ENCODE measurements at places on chromosomes 5 and 9.

DNA sequence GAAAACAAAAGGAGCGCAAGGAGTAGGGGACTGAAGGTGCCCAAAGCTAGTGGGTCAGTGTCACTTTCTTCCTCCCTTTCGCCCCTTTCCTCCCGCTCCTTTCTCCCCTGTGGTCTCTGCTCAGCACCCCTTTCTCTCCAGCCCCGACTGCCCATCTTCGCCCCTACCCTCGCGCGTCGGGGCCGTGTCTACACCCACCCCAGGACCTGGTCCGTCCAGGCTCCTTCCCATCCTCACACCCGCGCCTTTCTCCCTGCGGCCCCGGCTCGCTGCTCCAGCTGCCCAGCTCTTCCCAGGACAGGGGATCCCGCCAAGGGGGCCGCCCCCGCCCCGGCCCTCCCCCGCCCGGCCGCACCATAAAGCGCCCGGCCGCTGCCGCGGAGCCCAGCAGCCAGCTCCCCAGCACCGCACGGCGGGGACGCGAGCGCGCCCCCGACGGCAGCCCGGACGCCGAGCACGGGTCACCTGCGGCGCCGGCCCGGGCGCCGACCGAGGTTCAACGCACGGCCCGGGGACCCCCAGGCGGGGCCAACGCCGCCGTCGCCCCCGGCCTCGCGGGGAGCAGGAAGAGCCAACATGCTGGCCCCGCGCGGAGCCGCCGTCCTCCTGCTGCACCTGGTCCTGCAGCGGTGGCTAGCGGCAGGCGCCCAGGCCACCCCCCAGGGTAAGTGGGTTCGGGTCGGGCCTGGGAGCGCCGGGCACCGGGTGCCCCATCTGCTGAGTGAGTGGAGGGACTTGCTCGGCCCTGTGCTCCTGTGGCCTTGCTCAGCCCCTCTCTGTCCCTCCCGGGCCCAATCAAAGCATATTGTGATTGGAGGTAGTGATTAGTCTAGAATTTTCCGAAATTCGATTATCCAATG is at the start of gene THBS4:
THBS4 (plus strand) TSS at position 387 of the 860 bp plus-strand sequence; CDS start at position 577, 190 bp downstream.
- no peak for DNase-seq

GRCh38 chr5:15797116-15797515 is 297.1 kb downstream of the FBXL7 start:
- no peak for DNase-seq

DNA sequence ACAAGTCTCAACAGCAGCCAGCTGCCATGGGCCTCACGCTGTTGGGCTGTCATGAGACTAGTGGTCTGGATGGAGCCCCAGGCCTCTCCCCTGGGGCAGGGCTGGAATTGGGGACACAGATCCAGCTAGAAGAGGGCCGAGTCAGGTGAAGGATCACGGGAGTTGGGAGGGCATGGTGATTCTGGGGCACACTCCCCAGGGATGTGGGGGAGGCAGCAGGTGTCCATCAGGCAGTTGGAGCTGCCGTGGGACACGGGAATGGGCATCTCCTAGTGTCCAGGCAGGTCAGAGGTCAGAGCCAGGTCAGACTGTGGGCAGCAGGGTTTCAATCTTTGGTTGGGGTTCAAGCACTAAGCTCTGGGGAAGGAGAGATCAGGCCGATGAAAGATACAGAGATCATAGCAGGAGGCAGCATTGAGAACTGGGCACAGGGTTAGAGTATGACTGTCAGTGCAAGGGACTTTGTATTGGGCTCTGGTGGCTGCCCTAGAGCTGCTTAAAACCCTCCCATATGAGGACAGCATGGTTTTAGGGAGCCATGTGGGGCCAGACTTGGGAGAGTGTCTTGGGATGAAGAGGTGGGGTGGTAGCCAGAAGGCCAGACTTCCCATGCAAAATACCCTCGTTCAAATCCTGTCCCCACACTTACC is 59.2 kb downstream of the ARHGEF37 start:
- DNase-seq, result no peak

DNA sequence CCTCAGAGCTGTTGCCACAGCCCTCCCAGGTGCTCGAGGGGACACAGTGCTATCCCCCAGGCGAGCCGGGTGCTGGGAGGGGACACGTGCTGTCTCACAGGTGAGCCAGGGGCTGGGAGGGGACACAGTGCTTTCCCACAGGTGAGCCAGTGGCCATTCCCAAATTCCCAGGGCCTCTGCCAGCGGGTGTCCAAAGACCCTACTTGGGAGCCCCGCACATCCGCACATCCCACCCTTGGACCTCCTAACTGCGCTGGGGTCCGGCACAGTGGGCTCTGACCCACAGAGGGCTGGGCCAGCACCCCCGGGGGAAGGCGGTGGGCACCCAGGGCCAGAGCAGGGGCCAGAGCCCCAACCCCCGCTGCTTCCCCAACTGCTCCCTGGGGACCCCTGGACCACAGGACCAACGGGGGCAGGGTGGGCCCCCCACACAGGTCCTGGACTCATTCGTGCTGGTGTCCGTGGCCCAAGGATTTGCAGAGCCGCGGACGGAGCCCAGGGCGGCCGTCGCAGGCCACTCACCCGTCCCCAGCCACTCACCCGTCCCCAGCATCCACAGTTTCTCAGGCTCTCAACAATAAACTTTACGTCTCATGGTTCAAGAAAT is 17.9 kb downstream of the EXD3 start:
- no peak for DNase-seq

DNA sequence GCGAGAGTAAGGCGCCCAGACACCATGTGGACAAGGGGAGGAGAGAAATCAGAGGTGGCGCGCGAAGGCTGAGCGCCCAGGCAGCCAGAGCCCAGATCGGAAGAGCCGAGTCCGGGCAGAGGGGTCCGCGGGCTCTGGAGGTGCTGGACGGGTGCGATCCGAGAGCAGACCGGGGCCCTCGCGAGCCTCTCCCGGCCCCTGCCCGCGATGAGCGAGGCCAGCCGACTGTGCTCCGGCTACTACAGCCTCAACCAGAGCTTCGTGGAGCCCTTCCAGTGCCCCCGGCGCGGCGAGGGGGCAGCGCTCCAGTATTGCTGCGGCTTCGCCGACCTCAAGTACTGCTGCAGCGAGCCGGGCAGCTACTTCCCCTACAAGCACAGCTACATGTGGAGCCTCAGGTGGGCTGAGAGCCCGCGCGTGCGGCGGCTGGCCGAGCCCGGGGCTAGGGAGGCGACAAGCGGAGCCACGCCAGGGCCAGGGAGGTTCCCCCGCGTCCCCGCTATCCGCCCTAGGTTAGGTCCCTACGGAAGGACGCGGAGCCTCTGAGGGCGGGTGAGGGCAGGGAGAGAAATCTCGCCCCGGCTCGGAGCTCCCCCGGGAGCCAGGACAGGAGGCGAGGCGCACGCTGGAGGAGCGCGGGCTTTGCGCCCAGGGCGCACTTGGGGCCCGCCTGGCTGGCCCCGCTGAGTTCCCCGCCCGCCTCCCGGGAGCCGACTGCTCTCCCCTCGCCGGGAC is at the start of gene SHISAL2B:
SHISAL2B (plus strand) TSS at position 87 of the 735 bp plus-strand sequence; CDS start at position 208, 121 bp downstream.
- DNase-seq, result no peak

DNA sequence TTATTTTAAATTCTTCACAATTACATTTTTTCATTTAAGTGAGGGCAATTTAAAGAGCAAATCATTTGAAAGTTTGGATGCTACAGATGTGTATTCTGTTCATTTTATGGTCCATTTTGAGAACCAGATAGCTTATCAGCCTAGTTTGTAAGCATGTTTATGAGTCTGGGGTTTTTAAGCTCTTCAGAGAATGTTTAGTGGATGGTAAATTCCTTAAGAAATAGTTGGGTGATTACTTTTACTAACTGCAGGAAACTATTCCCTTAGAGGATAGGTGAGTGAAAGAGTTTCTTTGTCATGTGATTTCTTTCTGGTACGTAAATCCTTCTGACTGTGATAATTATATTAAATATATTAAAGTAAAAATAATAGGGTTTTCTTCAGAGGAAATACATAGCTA is 17.6 kb downstream of the RASGRF2 start:
- no peak for DNase-seq

DNA sequence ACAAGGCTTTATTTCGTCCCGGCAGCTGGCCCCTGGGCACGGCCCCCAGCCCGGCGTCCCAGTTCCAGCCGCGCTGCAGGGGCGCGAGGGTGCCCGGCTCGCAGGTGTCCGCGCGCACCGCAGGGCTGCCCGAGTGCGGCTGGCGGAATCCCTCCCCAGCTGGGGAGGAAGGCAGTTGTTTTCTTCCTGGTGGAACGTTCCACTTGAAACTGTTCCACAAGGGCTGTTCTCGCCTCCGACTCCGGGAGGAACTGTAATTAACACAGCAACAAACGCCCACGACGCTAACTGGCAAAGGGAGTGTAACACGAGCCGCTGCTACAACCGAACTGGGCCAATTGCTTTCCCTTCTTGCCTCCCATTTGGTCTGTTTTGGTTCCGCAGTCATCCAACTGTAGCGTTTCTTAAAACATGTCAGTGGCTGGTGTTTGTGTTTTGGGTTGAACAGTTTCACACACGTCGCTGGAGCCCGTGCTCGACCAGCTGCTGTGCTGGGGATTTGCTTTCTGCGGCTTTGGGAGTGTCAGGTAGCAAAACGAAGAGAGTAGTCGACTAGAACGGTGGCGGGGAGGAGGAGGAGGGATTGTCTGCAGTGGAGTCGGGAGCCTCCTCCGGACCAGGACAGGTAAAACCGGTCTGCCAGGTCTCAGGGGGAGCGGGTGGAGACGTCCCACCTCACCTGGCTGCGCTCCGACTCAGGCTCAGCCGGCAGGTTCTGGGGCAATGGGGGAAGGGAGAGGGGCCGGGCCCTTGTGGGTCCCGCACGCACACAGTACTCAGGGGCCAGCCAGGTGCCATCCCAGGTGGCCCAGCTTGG is 131.6 kb upstream of the NIPBL start:
- DNase-seq, result no peak

- no peak for DNase-seq
Observed at GRCh38 chr5:76299592-76299991, 103.5 kb upstream of the IQGAP2 start.

GRCh38 chr9:108015690-108016089 is 526.1 kb upstream of the KLF4 start:
- no peak for DNase-seq

GRCh38 chr9:33233626-33234342 is 6.2 kb upstream of the SPINK4 start:
- peak; percentile 88 for DNase-seq

DNA sequence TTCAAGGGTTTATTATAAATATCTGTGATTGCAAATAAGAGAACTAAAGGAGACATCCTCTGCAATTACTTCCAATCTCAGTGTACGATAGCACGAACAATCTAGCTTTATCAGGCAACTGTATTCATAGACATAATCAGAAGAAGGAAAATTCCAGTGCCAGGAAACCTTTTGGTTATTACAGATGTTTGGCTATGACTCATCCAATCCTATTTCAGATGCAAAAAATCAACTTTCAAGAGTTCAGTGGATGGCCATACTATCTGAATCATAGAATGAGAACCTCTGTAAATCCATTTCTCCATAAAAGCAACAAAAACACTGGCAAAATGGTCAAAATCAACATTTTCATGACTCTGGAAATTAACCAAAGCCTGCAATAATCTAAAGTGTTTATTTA is 37.9 kb downstream of the GAS1 start:
- no peak for DNase-seq

- no peak for DNase-seq
Observed at GRCh38 chr9:98175028-98175569, 17.3 kb downstream of the CORO2A start.

- no peak for DNase-seq
Observed at GRCh38 chr9:93059011-93059714, 662 bp downstream of the SUSD3 start.

DNA sequence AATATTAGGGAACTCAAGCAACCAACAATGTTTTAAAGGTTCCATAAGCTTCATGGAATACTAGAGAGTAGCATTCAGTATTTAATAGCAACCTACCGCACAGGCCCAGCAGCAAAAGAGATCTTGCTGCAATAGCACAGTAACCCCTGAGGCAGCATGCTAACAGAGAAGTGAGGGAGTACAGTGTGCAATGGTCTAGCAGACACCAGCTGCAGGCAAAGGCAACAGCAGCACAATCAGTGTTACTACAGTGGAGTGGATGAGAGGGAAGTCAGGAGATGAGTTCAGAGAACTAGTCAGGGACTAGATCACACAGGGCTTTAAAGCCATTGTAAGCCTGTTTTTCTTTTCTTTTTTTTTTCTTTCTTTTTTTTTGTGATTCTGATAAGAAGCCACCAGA is 2.8 kb downstream of the TICAM2 start:
- no peak for DNase-seq

DNA sequence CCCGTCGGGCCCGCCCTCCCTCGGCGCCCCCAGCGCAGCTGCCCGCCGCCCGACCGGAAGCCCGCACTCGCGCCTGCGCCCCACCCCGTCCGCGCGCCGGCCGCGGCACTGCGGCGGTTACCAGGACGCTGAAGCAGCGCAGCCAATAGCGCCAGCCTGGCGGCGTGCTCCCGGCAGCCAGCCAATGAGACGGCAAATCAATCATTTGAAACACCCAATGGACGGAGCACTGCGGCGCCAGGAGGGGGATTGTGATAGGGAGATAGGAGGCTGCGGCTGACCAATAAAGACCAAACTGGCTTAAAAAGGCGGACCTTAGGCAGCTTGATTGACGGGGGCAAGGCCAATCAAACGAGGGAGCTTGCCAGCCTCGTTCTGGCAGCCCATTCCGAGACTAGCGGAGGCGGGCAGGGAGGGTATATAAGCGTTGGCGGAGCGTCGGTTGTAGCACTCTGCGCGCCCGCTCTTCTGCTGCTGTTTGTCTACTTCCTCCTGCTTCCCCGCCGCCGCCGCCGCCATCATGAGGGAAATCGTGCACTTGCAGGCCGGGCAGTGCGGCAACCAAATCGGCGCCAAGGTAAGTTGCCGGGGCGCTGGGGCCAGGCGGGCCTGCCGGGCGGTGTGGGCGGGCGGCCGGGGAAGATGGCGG is at the start of gene TUBB4B:
TUBB4B (plus strand) TSS at position 447 of the 649 bp plus-strand sequence; CDS start at position 521, 74 bp downstream.
- peak; percentile 99 for DNase-seq

DNA sequence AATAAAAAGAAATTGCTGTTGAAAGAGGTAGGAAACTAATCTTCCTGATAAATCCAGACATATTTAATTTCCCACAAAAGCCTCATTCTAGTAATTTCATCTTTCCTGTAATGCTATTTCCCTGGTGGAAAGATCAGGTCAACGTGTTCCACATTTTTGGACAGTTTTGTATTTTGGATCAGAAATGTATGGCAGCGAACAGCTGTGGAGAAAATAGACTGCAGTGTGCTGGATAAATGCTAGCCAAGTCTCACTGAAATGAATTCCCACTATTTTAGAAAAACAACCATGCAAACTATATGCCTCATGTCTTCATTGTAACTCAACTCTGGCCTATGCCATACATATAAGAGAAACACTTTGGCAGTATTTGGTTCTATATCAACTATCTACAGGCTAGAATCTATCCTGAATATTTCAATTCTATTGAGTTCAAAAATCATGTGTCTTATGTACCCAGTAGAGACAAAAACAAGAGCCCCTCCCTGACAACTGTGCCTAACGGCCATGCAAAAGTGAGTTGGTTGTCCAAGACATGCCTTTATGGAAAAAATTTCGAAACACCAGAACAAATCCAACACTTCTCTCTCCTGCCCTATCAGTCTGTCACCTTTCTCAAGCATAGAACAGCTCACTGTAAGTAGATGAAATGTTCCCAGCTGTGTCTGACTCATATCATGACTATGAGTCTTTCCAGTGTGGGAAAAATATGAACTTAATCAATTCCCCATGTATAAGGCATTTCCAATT is 191.3 kb upstream of the NREP start:
- peak; percentile 95 for DNase-seq

- no peak for DNase-seq
Observed at GRCh38 chr5:97550164-97550563, 367.1 kb upstream of the RIOK2 start.
